ENCODE measurements at places on chromosomes 13 and 19.

DNA sequence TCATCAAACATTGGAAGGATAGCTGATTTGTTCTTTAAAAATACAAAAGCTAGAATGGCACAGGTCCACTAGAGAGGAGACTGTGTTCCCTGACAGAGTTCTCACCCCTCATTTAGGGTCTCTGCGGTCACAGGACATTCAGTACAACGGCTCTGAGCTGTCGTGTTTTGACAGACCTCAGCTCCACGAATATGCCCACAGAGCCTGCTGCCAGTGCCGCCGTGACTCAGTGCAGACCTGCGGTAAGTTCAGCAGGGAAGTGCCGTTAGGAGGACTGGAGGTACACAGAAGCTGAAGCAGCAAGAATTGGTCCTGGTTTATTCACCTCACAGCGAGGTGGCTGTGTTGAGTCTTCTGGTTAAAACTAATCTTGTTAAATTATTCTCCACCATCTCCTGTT, 90.0 kb downstream of the TNFRSF19 start:
- no peak for DNase-seq

- no peak for DNase-seq
These were observed 14.7 kb upstream of the LILRB4 start for GRCh38 chr19:54648129-54648528.

- DNase-seq, result peak; percentile 97
These were observed 2.2 kb upstream of the TSPAN16 start for GRCh38 chr19:11293433-11294389.

- no peak for DNase-seq
These were observed 36.8 kb downstream of the NEK5 start for GRCh38 chr13:52092087-52092486.

DNA sequence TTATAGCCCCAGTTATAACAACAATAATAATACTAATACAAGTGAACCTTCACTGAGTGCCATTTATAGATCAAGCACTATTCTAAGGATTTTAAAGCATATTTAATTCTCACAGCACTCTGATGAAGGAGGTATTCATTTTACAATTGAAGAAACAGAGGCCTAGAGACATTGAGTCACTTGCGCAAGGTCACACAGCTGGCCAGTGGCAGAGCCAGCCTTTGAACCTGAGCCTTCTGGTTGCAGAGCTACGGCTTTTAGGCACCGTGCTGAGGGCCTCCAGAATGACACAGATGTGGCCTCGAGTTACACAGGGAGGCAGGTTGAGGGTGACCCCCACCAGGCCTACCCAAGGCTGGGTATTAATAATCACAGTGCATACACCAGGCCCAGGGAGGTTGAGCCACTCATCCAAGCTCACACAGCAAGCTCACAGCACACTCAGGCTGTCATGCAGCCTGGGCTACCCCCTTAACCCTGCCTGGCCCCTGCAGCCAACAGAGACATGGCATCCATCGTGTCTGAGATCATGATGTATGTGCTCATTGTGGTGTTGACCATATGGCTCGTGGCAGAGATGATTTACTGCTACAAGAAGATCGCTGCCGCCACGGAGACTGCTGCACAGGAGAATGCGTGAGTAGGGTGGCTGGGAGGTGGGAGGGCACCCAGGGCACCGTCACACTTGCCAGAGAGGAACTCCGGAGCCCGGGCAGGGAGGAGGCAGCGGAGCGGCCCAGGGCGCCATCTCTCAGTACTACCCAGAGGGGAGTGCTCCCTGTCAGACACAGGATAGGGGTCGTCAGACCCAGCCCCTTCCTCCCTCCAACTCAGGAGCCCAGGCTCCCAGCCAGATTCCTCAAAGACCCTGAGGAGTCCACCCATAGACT, 2.7 kb upstream of the HPN start:
- DNase-seq, result no peak

DNA sequence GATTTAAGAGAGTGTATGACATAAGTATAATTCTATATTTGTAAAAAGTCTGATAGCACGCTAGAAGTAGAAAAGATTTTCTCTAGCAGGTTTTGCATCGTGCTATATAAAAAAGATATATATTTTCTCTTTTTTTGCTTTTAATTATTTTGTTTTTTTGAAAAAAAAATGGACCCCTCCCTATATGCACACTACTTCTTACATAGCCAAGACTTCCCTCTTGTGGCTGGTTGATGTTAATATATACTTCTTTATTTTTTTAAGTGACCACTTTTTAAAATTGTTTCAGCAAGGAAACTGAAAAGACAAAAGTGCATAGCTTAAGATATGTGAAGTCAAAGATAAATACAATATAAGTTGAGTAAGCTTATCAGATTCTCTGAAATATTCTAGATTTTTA, 1202.8 kb downstream of the DIAPH3 start:
- peak; percentile 44 for DNase-seq

DNA sequence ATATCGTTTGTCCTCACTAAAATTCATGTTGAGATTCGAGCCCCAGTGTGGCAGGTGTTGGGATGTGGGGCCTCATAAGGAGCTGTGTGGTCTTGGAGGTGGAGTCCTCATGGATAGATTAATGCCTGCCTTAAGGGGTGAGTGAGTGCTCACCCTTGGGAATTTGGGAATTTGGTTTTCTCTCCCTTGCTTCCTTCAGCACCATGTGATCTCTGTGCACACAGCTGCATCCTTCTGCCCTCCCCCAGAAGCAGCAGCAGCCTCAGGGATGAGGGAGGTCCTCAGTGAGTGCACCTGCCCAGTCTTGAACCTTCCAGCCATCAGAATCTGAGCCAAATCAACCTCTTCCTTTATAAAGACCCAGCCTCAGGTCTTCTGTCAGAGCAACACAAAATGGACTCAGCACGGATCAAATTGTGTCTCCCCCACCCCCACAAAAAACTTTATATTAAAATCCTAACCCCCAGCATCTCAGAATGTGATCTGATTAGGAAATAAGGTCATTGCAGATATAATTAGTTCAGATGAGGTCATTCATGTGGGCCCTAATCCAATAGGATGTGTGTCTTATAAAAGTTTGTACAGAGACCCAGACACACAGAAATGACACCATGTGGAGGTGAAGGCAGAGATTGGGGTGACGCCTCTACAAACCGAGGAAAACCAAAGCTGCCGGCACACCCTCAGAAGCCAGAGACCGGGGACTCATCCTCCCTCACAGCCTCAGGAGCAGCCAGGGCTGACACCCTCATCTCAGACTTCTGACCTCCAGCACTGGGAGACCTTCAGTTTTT, 12.9 kb downstream of the CYTH2 start:
- no peak for DNase-seq

- no peak for DNase-seq
These were observed 8.0 kb downstream of the CLEC4M start for GRCh38 chr19:7771072-7771471.

- no peak for DNase-seq
These were observed 82.7 kb downstream of the SLC10A2 start for GRCh38 chr13:102983496-102983895.

GRCh38 chr19:4542896-4543841, 3.3 kb upstream of the LRG1 start:
- DNase-seq, result no peak

DNA sequence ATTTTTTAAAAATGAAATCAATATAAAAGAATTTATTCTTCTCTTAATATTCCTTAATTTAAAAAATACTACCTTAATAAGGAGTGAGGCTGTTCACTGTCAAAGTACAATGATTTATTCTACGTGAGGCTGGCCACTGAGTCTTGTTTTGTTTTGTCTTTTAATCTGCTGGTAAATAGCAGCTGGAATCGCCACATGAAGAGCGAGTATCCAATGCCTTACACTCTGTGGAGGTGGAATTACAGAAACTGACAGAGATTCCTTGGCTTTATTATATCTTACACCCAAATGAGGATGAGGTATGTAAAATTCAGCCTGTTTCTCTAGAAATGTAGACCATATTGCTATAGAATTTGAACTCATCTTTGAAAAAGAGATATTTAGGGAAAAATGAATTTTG, 52.9 kb upstream of the AKAP11 start:
- no peak for DNase-seq

DNA sequence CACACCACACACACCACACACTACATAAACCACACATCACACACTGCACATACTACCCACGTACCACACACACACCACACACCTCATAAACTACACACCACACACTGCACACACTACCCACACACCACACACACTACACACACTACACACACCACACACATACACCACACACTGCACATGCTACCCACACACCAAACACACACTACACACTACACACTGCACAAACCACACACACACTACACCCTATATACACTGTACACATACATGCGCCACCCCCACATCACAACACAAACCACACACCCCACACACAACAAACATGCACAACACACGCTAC, 5.5 kb downstream of the MAG start:
- DNase-seq, result no peak

DNA sequence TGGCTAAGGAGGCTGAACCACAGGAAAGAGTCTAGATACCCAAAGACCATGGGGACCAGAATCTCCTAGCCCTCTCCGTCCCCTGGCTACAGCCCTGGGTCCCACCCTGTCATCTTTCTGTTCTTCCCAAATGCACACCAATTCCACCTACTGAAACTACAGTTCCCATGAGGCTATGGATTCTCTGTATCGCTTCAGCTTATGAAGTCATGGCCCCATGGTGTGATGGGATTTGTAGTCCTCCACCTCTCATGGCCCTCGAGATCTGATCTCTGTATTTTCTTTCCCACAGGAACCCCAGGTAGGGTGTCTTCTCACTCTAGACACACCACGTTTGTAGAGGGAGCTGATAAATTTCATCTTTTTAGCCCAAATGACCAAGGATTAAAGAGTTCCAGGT, 11.8 kb downstream of the PTPRH start:
- DNase-seq, result no peak

DNA sequence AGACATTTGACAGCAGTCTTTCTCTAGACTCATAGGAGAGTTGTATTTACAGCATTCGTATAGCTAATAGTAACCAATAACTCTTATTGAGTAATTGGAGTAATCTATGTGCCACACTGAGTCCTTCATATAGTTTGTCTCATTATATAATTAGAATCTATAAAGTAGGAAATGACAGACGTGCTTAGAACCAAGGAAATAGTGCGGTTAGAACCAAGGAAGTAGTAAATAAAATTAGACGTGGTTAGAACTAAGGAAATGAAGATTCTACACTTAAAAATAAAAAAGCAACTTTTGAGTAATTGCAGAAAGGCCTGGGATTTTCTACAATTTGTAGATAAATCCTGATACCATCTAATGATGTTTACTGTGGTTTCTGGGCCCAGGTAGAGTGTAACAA, 107.8 kb upstream of the TNFSF11 start:
- no peak for DNase-seq

- no peak for DNase-seq
These were observed 41.6 kb downstream of the TM9SF2 start for GRCh38 chr13:99542788-99543406.

DNA sequence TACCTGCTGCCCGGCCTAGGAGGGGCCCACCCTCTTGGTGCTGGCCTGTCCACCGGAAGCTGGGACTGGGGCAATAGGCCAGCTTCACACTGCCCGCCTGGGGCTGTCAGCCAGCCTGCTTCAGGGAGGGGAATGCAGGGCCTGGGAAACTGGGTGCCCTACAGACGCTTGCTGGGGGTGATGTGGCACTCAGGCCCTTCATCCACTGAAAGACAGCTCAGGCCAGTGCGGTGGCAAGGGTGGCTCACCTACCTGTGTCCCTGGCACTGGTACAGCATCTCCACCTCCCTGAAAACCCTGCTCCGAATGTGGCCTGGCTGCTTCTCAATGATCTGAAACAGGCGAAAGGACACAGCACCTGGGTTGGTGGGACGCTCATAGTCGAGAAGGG, 7.8 kb downstream of the MKNK2 start:
- no peak for DNase-seq

GRCh38 chr13:69585656-69586055, 522.0 kb upstream of the ATXN8OS start:
- no peak for DNase-seq

DNA sequence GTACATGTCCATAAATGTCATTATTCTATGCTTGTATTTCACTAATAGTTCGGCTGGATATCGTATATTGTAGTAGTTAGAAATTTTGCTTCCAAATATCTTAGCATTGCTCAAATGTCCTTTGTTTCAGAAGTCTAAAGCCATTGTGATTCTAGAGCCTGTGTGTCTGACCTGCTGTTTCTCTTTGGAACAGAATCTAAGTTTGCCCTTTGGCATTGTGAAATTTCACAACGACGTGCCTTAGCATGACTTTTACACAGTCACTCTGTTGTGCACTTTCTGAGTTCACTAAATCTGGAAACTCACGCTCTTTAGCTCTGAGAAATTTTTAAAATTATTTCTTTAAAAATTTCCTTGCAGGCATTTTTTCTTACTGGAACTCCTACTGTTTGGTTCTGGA, 152.2 kb downstream of the TBC1D4 start:
- no peak for DNase-seq

GRCh38 chr13:99425485-99426341, 75.6 kb upstream of the TM9SF2 start:
- DNase-seq, result no peak

- DNase-seq, result peak; percentile 22
These were observed 98.3 kb downstream of the ELF1 start for GRCh38 chr13:40920826-40921225.

GRCh38 chr13:95797016-95797415, 120.1 kb downstream of the DNAJC3 start:
- DNase-seq, result no peak

- no peak for DNase-seq
These were observed 4.4 kb downstream of the ANGPTL8 start for GRCh38 chr19:11243798-11244169.

- no peak for DNase-seq
These were observed 3.2 kb downstream of the GPR183 start for GRCh38 chr13:99303863-99304521.

DNA sequence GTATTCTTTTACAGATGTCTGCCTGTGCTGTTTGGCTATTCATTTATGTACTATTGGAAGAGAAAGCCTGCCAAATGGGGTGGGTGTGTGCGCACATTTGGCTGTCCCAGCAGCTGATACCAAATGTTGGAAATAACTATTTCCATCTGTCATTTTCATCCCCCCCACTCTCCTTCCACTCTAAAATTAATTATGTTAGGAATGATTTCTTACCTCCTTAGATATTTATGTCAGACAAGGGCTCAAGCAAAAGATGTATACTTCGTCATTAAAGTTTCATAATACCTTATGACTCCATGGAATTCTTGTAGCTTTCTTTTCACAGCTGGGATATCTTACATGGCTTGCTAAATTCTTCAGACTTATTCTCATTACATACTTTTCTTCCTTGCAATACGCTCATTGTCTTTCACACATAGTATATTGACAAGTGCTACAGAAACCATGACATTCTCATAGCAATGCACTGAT, 18.6 kb downstream of the ITM2B start:
- DNase-seq, result peak; percentile 73

GRCh38 chr19:1183543-1184172, 9.6 kb upstream of the SBNO2 start:
- no peak for DNase-seq

GRCh38 chr13:108755083-108755482, 125.7 kb downstream of the MYO16 start:
- no peak for DNase-seq

- no peak for DNase-seq
These were observed 6.3 kb downstream of the ICAM5 start for GRCh38 chr19:10295847-10296591.

- DNase-seq, result no peak
These were observed 62.6 kb downstream of the DCLK1 start for GRCh38 chr13:36068566-36068965.

GRCh38 chr13:113005076-113005865, 36.3 kb downstream of the MCF2L start:
- no peak for DNase-seq
